AG04449 (cell line): ENCODE measurements at places on chromosomes 6 and 20.

DNA sequence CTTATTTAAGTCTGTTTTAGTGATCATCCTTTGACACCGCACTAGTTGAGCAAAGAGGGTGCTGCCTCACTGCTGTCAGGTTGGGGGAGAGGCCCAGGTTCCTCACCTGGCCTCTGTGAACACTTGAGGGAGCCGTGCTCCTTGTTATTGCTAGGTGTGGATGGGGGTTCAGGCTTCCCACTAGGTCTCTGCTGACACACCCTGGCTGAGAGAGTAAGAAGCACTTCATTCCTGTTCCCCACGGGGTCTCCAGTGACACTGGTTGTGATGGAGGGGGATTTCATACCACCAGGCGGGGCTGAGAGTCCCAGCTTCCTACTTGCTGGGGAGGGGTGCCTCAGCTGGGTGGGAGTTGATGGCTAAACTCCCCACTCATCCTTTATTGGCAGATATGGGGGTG, 11.1 kb upstream of the NOTCH4 start:
- no peak for DNase-seq

GRCh38 chr20:59932616-59933295, 681 bp downstream of the SYCP2 start:
- DNase-seq, result no peak

DNA sequence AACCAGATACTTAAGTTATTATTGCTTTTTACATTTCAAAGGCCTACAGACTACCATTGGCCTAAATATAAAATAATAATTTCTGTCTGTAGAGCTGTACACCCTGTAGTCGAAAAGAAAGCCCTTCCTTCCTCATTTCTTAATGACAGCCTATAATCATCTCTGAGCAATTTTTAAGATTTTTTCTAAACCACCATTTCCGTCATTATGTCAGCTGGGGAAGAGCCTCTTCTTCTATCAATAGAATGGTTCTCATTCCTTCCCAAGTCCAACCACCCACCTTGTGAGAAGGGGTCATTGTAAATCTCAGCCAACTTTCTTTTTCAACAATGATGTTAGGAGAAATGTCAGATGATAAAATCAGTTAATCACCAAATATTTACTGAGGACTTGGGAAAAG, 91.8 kb downstream of the PLEKHG1 start:
- no peak for DNase-seq

- no peak for DNase-seq
Observed at GRCh38 chr6:62891065-62891647, 320.1 kb upstream of the FKBP1C start.

- no peak for DNase-seq
Observed at GRCh38 chr6:125829433-125829832, 38.7 kb downstream of the NCOA7 start.

- DNase-seq, result no peak
Observed at GRCh38 chr6:42784717-42785498, 3.1 kb downstream of the BICRAL start.

- DNase-seq, result no peak
Observed at GRCh38 chr6:6826095-6826901, 237.8 kb downstream of the LY86 start.

DNA sequence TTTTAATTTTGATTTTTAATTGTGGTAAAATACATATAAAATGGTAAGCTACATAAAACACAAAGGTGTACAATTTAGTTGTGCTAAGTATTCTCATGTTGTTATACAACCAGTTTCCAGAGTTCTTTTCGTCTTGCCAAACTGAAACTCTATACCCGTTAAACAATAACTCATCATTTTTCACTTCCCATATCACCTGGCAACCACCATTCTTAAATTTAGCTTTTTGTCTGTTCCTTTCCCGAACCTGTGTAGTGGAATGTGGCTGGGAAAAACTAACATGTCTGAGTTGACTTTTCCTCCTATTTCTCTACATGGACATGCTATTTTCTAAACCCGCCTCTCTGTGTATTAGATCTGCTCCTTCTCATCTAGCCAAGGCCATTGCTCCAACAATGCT, 27.6 kb downstream of the RPRD1B start:
- DNase-seq, result no peak

- no peak for DNase-seq
Observed at GRCh38 chr6:104941729-104942091, 15.2 kb upstream of the LIN28B start.

DNA sequence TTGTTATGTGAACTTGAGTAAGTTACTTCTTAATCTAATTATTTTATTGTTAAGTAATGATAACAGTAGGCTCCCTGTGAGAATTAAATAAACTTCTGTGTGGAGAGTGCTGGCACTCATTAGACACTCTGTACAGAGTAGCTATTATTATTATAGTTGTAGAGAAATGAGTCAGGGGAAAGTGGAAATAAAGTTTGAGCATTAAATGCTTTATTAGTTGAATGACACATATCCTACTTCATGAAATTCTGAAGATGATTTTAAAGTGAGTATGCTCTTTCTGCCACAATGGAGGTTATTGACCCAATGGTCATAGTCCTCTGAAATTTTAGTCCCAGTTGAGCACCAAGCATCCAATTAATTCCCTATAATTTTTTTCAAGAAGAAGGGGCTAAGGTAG, 5.9 kb downstream of the ECI2 start:
- DNase-seq, result no peak
